ENCODE measurements at places on chromosomes 4 and X.

- no peak for DNase-seq
Observed at GRCh38 chrX:124862301-124862700, 457.4 kb upstream of the TEX13C start.

DNA sequence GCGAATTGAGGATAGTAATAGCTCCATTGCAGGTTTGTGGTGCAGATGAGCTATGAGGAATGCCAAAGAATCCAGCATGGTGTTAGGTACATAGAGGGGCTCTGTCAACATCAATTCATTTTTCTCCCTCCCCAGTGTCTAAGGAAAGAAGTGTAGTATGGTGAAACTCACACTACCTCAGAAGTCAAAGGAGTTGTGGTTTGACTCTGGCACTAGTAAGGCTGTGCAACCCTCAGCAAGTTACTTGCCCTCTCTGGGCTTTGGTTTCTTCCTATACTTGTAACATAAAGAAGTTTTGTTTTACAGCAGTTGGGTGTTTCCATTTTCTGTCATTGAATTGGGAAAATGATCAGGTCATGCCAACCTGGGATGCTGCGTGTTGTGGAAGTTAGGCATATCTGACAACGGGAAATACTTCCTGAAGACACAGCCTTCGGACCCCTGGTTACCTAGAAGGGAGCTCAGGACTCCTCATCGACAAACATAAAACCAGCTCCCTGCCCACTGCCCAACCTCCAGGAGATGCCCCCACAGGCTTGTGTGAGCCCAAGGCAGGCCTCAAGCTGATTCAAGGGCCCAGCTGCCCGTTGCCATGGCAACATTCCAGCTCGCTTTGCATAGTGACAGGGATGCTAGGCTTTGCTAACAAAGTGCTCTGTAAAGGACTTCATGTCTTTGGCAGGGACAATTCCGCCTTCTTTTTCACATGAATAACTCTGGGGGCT is 71.4 kb downstream of the RTL5 start:
- no peak for DNase-seq

GRCh38 chr4:113112338-113112978 is 63.0 kb downstream of the ANK2 start:
- DNase-seq: no peak

GRCh38 chr4:40308528-40309122 is 26.5 kb upstream of the CHRNA9 start:
- DNase-seq: no peak

DNA sequence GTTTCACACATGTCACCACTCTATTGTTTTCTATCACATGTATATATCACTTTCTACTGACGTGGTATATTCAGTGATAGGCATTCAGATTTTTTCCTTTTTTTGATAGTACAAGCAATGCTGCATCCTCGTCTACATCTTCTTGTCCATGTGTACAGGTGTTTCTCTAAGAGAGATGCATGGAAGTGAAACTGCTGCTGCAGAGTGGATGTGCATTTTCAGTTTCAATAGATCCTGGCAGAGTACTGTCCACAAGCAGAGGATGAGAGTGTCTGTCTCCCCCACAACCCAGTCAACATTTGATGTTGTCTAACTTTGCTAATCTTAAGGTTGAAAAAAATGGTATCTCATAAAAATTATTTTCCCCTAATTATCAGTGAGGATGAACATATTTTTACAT is 194.0 kb upstream of the CASK start:
- DNase-seq: no peak

All from type B pancreatic cell (in vitro differentiated cells).